Right lung (tissue), 10 donors: ENCODE measurements at places on chromosomes 2 and 18. TPM values are rescaled to one million over a fixed set of nuclear protein-coding genes. Genes with fewer than 3 reads are reported as not detected.

GRCh38 chr18:74518456-74519295 is 15.6 kb upstream of the CNDP1 start:
- DNase-seq = no peak

DNA sequence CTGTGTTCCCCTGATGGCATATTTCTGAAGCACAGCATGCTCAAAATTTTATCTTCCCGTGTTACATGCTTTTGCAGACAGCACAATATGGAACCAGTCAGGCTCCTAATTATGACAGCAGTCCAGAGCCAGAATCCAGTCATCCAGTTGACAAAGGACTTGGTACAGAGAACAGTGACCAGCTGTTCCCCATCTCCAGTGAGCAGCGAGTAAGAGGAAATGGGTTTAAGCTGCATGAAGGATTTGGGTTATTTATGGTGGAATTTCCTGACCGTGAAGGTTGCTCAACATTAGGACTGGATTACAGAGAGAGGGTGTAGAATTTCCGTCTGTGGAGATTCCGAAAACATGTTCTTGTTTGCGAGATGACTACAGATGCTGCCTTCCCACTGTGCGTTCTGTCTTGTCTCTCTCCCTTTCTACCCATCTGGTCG is 24.4 kb downstream of the SGPP2 start:
- peak; percentile 96 for DNase-seq

- no peak for DNase-seq
Measured at GRCh38 chr2:30276455-30276911, 45.1 kb downstream of the LBH start.

DNA sequence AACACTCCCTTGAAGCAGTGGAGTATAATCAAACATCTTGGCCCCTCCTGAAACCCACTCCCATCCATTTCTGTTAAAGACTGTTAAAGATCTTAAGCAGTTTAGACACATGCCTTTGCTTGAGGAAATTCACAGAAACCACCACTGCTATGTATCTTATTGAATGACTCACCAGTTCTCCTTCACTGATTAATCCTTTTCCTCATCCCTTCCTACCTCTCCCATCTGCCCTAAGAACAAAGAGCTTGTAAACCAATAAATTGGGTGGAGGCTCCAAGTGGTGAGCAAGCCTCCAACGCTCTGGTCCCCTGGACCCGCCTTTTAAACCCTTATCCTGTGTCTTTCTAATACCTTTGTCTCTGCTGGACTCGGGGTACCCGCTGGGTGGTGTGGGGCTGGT is 746.1 kb downstream of the LRP1B start:
- DNase-seq = no peak

MAPK4 gene
- 1.9 TPM for polyA plus RNA-seq
